ENCODE measurements at places on chromosomes 7 and 10.

DNA sequence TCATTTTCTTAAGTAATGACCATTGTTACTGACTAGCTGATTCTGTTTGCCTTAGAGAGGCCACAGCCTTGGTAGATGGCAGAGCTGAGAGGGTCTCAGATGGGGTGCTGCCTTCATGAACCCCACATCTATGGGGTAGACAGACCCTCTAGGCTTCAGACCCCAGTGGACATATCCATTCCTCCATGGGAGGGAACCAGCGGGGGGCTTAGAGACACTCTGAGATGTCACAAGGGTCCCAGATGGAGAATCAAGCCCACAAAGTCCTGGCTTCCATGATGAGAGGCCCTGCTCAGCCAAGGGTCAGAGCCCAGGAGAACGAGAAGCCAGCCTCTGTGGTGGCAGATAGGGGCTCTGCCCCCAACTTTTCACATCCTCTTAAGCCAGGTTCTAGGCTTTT lies 408.6 kb downstream of the TCERG1L start:
- no peak for DNase-seq

- no peak for DNase-seq
These were observed 76.4 kb downstream of the LARP4B start for GRCh38 chr10:855079-855478.

DNA sequence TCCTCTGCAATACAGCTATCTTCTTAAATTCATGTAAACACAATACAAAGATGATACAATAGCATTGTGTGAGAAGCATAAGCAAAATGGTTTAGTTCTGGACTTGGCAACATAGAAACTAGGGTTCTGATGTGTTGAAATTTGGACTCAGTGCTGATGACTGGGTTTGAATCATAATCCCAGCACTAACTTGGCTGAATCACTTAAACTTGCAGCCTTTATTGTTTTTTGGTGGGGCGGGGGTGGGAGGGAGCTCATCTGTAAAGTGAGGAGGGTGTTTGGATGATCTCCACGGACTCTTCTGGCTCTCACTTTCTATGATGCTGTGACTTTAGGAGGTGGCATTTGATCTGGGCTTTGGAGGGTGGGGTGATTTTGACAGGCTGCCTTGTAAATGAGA lies 158.2 kb downstream of the WNT2 start:
- DNase-seq: no peak

DNA sequence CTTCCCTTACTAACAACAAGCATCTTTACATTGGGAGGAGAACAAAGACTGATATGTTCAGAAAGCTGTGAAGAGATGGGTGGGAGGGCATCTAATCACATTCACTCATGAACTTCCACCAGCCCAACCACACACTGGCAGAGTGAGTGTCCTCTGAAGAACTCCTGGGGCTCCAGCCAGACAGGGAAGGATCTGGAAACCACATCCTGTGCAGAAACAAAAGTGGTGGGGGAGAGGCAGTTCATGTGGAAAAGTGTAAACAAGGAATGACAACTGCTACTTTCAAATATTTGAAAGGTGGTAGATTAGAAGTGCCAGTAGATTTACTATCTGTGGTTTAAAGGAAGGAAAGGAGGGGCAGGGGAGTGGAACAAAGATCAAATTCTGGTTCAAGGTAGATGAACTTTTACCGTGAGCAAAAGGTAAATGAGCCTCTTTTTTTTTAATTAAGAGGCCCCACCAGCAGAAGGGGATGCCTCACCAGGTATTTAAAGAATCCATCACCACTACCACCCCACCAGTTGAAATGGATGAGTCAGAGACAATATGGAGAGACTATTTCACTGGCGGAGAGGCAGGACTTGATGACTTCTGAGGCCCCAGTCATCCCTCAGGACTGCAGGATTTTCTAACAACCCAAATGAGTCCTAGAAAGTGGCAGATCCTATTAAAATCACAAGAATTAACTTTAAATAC lies 34.5 kb downstream of the GOT1 start:
- DNase-seq: peak; percentile 94

DNA sequence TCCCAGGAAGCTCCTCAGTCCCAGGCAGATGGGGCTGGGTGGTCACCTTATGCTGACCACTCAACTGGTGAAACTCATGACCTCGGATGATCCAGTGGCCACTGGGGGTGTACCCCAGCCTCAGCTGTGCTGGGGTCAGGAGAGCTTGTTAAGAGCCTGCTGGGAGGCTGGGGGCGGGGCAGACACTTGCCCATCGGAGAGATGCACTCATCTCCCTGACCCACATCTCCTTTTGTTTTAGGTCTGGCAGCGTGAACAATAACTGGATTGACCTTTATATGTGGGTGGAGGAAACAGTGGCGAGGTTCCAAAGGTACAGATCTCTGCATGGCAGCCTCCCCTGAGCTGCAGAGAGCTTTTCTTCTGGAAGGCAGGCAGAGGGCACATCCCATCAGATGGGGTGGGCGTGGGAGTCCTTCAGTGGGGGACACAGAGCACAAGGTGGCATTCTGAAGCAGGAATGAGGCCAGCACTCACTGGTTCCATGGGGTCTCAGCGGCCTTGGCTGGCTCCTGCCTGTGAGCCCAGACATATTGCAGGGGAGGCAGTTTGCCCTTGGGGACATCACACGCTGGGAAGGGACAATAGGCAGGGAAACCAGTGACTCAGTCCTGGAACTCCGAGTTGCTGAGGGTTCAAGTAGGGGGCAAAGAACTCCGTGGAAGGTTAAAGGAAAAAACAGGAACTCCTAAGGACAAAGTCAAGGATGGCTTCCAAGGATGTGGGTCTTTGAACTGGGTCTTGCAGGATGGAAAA lies 5.2 kb downstream of the ANTXRL start:
- no peak for DNase-seq

- no peak for DNase-seq
These were observed 54.8 kb downstream of the TBXAS1 start for GRCh38 chr7:139883814-139884213.

GRCh38 chr10:123857616-123858015 lies 34.0 kb downstream of the CPXM2 start:
- no peak for DNase-seq

GRCh38 chr7:97022491-97023306 lies 1.9 kb downstream of the DLX5 start:
- no peak for DNase-seq

DNA sequence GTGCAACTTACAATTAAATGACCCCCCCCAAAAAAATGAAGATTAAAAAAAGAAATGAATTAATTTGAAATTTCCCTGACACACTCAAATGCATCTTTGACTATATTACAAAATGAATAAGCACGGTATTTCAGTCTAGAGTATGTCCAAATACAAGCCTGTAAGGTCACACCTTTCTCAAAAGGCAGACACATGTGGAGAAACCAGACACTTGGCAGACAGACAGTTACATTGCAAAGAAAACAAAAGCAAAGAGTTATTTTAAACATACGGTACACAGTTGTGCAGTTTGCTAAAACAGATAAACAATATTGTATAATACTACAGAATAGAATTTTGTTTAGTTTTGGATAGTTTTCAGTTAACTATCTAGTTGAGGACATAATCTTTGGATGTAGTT lies 153.0 kb downstream of the ATE1 start:
- no peak for DNase-seq

DNA sequence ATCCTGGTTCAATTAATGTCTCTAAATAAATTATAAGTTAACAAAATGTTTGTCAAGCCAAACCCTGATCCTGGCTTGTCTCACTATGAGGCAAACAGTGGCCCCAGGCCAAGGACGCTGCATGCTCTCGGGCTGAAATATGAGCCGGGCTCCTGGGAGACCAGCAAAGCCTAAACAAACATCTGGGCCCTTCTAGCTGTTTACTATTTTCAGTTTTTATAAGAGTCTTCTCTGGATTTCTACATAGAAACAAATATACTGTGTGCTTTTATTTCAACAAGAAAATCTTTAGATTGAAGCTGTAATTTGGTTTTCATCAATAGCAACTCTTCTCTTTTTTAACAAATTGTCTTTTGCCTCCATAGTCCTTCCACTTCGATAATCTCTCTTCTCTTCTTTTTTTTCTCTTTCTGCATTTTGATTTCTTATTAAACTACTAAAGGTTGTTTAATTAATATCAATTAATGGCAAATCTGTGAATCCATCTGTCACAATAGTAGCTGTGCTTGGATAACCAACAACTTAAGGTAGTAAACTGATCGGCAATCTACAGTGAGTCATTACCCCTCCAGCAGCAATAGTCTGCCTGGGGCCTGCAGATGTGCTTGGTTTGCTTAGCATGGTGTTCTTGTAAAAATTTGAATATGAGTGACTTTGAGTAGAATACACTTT lies 83.3 kb upstream of the DNAJC1 start:
- DNase-seq: peak; percentile 54

GRCh38 chr7:132352800-132353199 lies 223.5 kb downstream of the PLXNA4 start:
- no peak for DNase-seq

GRCh38 chr7:29848941-29849340 lies 42.6 kb downstream of the WIPF3 start:
- DNase-seq: no peak

DNA sequence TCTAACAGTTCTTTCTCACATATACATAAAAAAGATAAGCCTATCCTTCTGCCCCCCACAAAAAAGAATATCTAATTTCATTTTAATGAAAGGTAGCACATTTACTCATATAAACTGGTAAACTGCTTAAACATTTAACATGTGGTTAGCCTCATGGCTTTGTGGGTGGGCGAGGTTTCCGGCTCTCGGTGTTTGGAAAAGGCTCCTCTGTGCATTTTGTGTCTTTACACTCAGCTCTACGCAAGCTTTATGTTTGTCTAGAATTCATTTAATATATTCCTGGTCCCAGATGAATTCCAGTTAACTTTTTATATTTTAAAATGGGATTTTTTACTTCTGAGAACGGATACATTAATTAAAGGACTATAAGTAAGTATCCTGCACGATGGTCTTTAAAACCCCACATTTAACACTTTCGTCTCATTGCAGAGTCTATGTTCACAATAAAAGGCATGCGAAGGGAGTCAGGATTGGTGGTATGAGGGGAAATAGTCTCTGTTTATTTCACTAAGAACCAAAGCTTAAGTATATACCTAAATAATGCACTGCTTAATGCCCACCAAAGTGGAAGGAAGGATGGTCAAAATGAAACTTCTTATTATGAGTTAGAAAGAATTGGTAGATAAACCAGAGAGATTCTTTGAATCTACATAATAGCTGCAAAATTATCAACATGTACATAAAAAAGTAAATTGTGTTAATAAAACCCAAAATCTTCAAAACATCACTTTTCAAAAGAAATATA lies 197.2 kb downstream of the CRPPA start:
- no peak for DNase-seq

DNA sequence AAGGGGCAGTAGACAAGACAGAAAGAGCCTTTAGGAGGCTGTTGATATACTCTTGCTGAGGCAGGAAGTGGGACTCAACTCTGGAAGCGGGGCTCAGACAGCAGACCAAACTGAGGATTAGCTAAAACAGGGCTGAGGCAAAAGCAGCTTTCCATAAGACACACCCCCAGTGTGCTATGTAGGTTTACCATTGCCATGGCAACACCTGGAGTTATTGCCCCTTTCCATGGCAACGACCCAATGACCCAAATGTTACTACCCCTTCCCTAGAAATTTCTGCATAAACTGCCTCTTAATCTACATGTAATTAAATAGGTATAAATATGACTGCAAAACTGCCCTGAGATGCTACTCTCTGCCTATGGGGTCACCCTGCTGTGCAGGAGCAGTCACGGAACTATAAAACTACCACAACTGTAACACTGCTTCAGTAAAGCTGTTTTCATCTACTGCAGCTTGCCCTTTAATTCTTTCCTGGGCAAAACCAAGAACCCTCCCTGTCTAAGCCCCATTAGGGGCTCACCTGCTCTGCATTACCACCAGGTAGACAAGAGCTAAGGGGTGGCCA lies 348.4 kb upstream of the PODXL start:
- DNase-seq: no peak

DNA sequence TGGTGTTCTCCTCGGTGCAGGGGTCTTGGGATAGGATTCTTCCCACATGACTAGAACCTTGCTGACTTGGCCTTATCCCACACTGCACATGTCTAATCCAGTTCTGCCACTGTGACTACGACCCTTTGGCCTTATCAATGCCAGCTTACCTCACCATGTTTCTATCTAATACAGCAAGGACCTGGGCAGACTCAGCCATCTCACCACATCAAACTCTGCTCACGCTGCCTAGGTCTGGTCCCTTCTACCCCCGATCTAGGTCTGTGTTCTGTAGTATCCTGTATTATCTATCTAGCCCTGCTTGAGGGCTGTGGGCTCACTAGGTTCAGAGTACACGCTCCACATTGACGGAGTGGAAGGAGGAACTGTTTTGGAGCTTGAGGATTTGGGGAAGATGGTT lies 282.4 kb downstream of the HPSE2 start:
- DNase-seq: no peak

DNA sequence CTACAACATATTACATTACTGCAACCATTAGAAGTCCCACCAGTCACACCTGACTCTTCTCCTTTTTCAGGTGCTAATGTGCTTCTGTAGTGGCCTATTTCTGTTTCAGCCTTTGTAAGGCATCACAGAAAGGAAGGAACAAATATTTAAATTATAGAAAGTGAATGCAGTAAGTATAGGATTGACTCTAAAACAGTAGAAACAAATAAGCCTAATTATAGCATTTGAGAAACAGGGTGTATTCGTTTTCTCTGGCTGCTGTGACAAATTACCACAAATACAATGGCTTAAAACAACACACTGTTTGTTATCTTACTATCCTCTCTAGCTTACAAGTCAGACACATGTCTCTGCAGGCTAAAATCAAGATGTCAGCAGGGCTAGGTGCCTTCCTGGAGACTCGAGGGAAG lies 69.4 kb downstream of the CCSER2 start:
- DNase-seq: no peak

GRCh38 chr7:82472966-82473365 lies 29.4 kb upstream of the CACNA2D1 start:
- DNase-seq: no peak

DNA sequence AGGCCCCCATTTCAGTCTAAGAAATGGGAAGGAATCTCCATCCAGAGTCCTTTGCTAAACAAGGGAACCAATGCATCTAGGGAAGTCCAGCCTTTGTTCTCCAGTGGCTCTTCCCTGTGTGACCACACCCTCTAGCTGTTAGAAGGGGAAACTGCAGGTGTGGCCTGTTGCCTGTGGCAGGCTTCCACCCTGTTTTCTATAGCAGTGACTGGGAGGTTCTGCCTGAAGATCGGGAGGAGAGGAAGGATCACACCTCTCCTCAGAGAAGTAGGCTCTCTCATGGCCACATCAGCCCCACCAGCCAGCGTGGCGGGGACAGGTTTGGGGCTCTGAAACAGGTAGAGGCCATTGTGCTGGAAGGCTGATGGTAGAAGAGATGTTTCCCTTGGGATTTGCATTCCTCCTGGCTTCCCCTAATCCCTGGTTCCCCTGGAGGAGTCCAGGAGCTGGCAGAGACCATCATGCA lies 47.7 kb upstream of the TRIM8 start:
- DNase-seq: peak; percentile 57

- no peak for DNase-seq
These were observed 10.6 kb upstream of the SLC18A3 start for GRCh38 chr10:49599546-49599945.

- DNase-seq: peak; percentile 47
These were observed 11.8 kb upstream of the DRGX start for GRCh38 chr10:49407552-49408137.

- DNase-seq: no peak
These were observed 23.3 kb downstream of the ANTXRL start for GRCh38 chr10:46310143-46310514.

GRCh38 chr10:10326116-10326515 lies 691.6 kb upstream of the CELF2 start:
- no peak for DNase-seq
